Placental pericyte (primary cell): ENCODE measurements at places on chromosomes 12 and 14. TPM values are rescaled to one million over a fixed set of nuclear protein-coding genes. Genes with fewer than 3 reads are reported as not detected.

CLEC1B gene
- not detected in 2 replicates for total RNA-seq

CIROP gene
- total RNA-seq, result not detected in 2 replicates

CCDC59 gene
- total RNA-seq, result 30.9 and 72.0 TPM in 2 replicates

HNF1A gene
- total RNA-seq, result not detected in 2 replicates

TRPV4 gene
- total RNA-seq, result 0.44 and 0.57 TPM in 2 replicates
